ENCODE measurements at places on chromosomes 1 and 21.

GRCh38 chr21:32753818-32754585 is 17.6 kb downstream of the PAXBP1 start:
- DNase-seq: no peak

GRCh38 chr21:20016435-20017005 is 981.7 kb upstream of the NCAM2 start:
- no peak for DNase-seq

GRCh38 chr1:99540744-99541143 is 105.2 kb upstream of the PALMD start:
- no peak for DNase-seq

DNA sequence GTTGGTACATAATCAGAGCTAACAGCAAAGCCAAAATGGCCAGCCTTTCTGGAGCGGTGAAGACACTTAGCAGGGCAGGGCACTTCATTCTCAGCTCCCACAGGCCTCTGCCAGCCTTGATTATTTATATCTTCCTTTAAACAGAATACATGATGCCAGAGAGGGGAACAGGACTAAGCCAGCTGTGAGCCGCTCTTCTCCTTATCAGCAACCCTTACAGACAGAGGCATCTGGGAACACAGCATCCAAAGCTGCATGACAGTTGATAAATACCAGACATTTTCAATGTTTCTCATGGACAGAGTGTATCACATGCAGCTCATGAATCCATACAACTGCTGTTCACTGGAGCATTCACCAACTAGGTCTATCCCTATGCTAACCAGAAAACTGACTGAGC is 29.1 kb downstream of the DNAJC11 start:
- DNase-seq: no peak

DNA sequence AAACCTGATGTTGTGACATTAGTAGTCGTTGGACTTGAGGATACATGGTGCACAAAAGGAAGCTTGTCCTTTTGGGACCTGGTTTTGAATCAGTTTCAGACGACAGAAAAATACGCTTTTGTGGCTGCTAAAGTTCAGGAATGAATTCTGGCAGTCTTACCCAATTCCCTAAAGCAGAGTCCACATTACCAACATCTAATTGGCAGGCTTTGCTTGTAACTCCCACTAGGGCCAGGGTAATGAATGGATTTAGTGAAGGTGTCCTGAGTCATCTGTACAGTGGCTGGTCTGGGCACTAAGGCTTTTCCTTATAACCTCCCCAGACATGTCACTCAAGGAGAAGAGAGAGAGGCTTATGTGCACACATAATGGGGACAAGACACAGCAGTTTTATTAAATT is 66.2 kb upstream of the RNPC3 start:
- DNase-seq: peak; percentile 29

- no peak for DNase-seq
Observed at GRCh38 chr1:5519366-5520135, 472.7 kb downstream of the NPHP4 start.

DNA sequence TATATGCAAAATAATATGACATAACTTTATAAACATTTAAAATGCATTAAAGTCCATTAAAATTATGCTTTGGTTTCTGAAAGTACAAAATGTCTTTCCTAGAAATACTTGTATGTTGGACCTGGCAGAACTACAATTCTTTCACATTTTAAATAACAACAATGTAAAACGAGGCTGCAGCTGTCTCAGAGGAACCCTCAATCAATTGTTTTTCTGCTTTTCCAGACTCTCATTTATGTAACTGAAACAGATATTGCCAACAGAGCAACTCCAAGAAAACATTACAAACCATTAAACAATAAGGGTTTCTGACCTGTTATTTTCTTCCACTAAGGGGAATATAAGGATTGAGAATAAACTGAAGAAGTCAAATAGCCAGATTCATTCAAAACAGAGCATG is 1193.4 kb downstream of the NCAM2 start:
- DNase-seq: no peak

GRCh38 chr1:216896146-216896545 is 172.9 kb upstream of the ESRRG start:
- DNase-seq: no peak

DNA sequence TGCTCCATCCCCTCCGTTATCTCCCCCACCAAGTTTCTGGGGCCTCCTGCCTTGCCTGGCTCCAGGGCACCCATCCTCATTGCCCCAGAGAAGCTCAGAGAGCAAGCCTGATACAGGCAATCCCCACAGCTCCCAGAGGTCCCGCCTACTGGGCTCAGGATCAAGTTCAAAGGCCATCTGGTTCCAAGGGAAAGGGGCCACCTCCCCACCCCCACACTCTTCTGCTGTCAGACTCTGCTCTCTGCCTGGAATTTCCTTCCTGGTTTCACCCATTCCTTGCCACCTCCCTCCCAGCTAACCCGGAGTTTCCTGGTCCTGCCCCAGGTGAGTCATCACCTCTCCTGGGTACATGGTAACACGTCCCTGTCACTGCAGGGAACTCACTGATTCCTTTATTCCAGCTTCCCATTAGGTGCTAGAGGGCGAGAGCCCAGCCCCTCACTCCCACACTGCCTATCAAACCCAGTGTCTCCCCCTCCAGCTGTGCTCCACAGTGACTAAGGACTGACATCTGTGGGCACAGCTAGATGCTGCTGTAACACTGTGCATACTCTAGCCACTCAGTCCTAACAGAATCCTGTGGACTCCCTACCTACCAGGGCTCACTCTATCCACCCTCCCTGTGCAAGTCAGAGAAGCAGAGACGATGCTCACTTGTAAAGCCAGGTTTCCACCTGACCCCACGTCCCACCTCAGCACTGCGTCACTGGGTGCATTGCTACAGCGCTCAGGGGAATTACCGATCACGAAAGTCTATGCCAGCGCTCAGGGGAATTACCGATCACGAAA is 21.8 kb downstream of the RSPH1 start:
- DNase-seq: no peak

GRCh38 chr1:178020968-178021640 is 51.2 kb upstream of the SEC16B start:
- no peak for DNase-seq

DNA sequence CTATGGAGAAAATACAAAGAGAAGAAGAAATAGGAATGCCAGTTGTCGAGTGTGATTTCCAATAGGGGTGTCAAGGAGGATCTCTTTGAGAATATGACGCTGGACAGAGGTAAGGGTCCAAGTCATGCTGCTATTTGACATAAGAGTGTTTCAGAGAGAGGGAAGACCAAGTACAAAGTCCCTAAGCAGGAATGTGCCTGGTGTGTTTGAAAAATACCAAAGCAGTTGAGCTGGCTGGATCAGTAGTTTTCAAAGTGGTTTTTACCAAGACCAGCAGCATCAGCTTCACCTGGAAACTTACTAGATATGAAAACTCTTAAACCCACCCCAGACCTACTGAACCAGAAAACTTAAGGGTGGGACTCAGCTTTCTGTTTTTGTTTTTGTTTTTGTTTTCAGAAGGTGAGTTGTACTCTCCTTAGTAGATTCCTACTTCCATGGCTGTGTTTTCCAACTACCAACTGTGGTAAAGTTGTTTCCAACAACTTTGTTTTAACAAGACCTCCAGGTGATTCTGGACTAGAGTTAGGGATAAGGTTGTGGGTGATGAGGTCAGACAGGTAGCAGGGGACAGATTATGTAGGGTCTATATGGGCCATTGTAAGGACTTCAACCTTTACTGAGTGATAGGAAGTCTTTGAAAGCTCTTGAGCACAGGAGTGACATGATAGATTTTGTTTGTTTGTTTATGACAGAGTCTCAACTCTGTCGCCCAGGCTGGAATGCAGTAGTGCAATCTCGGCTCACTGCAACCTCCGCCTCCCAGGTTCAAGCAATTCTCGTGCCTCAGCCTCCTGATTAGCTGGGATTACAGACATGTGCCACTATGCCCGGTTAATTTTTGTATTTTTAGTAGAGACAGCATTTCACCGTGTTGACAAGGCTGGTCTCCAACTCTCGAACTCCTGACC is 7.3 kb upstream of the GJA9 start:
- DNase-seq: no peak

GRCh38 chr1:238404921-238405320 is 514.2 kb upstream of the ZP4 start:
- no peak for DNase-seq

DNA sequence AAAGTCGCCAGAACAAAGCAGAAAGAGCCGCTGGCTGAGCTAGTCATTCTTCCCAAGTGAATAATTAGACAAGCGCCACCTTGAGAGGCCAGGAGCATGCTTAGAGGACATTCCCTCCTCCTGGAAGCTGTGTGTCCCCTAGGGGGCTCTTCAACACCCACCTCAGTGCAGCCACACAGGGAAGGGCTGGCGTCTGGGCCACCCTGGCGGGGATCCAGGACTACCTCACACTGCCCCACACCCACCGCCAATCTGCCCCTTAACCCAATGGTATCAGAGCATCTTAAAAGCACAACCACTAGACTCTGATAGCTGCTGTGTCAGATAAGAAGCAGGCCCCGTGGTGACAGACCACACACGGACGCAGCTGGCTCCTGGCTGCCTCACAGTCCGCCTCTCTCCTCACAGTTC is 24.9 kb downstream of the SETD4 start:
- DNase-seq: no peak

- DNase-seq: peak; percentile 56
Observed at GRCh38 chr1:118788463-118788862, 199.7 kb downstream of the TBX15 start.

DNA sequence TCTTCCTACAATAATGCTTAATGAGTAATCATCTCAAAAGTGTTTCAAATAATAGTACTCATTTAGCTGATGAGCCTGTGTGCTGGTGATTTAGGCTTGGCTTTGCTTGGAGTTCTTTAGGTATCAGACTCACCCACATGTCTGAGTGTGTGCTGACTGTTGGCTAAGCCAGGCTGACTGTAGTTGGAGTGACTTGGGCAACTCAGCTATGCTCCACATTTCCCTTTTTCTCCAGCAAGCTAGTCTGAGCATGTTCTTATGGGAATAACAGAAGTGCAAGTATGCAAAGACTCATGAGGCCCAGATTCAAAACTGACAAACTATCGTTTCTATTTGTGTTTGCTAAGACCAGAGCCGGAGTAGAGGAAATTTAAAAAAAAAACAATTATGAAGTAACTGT is 99.0 kb upstream of the ADGRL4 start:
- DNase-seq: peak; percentile 44

GRCh38 chr1:6544831-6545230 is 9.5 kb downstream of the NOL9 start:
- no peak for DNase-seq

DNA sequence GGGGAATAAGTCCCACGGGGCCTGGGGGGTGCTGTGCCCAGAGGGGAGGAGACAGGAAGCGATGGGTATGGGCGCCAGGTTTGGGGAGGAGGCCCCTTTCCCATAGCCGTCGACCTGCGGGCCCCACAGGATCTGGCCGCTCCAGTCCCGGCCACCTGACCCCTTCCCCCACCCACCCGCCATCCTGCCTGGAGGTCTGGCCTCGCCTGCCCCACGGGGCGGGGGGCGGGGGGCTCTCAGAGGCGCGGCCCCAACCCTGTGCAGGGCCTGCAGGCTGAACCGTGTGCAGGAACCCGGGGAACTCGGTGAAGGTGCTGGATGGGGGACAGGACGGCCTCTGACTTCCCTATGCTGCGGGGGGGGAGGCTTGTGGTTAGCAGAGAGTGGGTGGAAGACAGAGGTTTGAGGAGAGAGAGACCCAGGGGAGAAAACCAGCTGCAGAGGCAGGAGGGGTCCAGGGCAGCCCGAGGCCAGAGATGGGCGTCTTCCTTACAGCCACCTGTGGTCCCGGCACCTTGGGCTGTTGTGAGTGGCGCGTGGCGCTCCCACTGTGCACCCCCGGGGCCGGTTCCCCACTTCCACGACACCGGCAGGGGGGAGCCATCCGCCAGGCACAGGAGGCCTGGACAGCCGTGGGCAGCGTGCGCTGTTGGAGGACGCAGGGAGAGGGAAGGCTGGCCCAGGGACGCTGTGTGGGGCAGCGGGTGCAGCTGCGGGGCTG is 2.5 kb upstream of the TNFRSF18 start:
- DNase-seq: no peak

DNA sequence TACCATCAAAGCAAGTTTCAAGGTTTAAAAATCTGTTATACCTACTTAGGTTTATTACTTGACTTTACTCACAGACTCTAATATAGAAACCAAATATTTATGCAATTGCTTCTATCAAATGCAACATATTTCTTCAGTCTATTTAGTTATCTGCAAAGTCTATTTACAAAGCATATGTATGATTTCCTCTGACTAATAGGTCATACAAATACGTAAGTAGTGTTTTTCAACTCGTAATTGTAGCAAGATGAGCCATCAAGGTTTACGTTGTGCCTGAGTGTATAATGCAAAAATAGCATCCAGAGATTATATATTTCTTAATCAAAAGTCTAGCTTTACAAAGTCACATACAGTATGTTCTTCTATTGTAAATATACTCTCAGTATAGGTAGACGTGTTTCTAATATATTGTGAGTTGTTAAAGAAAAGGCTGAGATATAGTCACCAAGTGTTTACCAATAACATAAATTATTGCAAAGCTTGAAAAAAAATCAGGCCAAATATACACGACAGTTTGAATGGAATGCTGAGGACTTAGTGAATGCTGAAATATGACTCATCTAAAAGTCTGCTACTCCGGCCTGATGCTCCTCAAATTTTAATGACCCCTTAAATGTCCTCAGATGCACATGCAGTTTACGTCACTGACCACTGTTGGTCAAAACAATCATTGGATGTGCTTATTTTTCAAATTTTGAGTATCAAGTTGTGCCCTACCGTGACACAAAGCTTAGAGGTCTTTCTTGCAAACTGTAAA is 48.4 kb downstream of the ADAMTS5 start:
- DNase-seq: peak; percentile 90

DNA sequence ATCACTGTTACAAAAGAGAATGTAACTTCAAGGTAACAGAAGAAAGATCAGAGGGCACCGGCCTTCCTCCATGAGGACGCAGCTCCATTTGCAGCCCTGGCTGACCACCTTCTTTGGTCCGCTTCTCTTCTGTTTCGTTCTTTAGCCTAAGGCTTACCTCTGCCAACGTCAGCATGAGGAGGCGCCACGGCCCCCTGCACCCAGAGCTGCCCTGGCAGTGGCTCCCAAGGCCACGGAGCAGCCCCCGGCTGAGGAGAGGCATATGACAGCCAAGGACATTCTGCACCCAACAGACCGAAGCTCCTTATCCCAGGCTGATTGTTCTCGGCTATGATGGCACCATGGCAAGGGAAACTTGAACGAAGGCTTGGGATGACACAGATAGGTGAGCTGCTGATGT is 250.3 kb downstream of the TOMM20 start:
- no peak for DNase-seq

DNA sequence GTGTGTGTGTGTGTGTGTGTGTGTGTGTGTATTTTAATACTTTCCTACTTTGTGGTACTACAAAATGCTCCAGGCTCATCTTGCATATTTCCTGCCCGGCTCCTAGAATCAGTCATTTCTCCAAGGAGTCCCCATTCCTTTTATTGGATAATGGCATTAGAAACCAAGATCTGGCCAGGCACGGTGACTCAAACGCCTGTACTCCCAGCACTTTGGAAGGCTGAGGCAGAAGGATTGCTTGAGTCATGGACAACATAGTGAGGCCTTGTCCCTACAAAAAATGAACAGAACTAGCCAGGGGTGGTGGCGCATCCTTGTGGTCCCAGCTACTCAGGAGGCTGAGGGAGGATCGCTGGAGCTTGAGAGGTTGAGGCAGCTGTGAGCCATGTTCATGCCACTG is 20.3 kb downstream of the EPB41 start:
- DNase-seq: no peak

- DNase-seq: no peak
Observed at GRCh38 chr1:26970810-26971209, 10.5 kb upstream of the KDF1 start.

Measured in AG10803 (cell line).